ENCODE measurements at places on chromosomes 6 and 20. TPM values are rescaled to one million over a fixed set of nuclear protein-coding genes. Genes with fewer than 3 reads are reported as not detected.

FAXC gene
- 0.20 TPM for total RNA-seq

TDP2 gene
- 27.3 TPM for total RNA-seq

HECA gene
- 14.8 TPM for total RNA-seq

SLC35A1 gene
- total RNA-seq, result 10.8 TPM

All from mammary microvascular endothelial cell (primary cell).